ENCODE measurements at places on chromosomes 4 and X. TPM values are rescaled to one million over a fixed set of nuclear protein-coding genes. Genes with fewer than 3 reads are reported as not detected.

- DNase-seq, result no peak
These were observed 362.5 kb upstream of the TRAM1L1 start for GRCh38 chr4:117447925-117448324.

DNA sequence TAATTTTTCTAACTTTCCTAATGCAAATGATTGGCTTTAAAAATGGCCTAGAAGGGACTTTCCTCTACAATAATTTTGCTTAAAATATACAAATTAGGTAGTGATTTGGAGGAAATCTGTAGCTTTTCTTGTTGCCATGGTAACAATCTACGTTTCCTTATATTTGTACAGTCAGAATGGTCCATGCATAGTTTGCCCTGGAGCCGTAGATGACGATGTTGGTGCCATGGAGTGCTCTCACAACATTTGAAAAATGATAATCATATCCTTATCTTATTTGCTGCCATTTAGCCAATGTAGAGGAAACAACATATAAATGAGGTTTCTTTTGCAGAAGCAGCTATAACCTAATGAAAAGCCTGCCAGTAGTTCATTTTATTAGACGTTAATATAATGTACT, 89.0 kb upstream of the NMU start:
- no peak for DNase-seq

Gene MAGEC3
- total RNA-seq, result not detected

- DNase-seq, result no peak
These were observed 23.7 kb downstream of the AMOT start for GRCh38 chrX:112816908-112817307.

- DNase-seq, result no peak
These were observed 15.3 kb upstream of the BEND4 start for GRCh38 chr4:42167709-42168108.

DNA sequence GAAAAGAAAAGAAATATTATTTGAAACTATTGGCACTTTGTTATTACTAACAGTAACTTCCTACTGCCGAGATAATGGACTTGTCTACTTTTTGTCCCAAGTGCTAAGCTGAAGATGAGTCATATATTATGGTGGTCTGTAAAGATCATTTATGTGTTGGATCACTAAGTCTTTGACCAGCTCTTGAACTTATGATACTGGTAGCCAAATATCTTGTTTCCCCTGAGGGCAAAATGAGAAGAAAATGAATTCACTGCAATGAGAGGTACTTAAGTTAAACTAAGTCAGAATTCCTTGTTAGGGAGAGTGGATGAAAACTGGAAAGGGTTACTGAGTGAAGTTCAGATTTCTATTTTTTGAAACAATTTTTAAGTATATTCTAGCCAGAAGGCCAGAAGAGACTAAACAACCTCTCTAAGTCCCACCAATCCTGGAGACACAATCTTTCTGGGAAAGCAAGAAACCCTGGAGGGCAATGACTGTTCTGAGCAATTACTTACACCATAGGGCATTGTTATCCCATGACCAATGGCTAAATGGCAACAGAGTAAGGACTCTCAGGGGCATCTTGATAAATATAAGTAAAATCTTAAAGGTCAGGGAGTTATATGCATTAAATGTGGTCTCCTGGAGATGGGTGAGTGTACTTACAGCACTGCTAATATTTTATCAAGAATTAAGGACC, 287.7 kb downstream of the STIM2 start:
- no peak for DNase-seq

Gene TBC1D8B
- total RNA-seq, result 13.8 TPM

Gene FREM3
- not detected for total RNA-seq

DNA sequence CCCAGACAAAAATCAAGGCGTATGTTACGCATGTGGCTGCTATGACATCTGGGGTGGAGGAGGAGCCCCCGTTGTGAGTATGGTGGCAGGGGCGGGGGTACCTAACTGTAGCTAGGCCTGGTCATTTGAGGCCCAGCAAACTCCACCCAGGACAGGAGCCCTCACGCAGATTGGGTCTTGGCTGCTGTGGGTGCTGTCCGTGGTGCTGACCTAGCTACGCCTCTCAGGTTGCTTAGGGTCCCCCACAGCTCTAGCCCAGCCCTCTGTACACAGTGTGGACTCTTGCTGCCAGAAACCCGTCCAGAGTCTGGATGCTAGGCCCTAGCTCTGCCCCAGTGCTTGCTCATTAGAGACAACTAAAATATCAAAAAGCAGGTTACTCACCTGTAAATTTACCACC, 146.7 kb upstream of the PSAPL1 start:
- peak; percentile 21 for DNase-seq

Gene RASSF6
- not detected for total RNA-seq

Gene ARX
- total RNA-seq, result not detected

GRCh38 chr4:17875402-17876070, 64.8 kb downstream of the NCAPG start:
- DNase-seq, result no peak

Gene STARD8
- 0.97 TPM for total RNA-seq

DNA sequence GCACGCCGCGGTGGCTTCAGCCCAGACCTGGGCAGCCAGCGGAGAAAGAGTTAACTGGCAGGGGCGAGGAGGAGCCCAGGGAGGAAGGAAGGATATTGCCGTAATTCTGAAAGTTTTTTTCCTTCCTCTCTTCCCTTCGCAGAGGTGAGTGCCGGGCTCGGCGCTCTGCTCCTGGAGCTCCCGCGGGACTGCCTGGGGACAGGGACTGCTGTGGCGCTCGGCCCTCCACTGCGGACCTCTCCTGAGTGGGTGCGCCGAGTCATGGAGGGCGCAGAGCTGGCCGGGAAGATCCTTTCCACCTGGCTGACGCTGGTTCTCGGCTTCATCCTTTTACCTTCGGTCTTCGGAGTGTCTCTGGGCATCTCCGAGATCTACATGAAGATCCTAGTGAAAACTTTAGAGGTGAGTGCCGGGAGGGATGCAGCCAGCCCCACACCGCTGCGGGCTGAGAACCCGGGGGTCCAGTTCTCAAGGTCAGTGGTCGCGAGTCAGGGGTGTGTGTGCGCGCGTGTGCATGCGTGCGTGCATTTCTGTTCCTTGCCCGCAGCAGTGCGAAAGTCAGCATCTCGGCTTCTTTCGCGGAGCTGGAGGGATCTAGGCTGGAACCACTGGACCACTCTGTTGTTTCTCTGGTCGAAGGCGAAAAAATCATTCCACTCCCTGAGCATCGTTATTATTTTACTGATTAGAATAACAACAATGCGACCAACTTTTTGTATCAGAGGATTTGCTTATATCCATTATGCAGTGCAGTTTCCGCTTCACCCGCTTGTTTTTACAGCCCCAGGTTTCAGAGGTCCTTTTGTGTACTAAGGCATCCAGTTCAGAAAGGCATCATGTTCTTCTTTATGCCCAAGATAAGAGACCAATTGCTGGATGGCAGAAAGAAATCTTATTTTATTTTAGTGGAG, 709 bp downstream of the GPAT3 start:
- peak; percentile 14 for DNase-seq

DNA sequence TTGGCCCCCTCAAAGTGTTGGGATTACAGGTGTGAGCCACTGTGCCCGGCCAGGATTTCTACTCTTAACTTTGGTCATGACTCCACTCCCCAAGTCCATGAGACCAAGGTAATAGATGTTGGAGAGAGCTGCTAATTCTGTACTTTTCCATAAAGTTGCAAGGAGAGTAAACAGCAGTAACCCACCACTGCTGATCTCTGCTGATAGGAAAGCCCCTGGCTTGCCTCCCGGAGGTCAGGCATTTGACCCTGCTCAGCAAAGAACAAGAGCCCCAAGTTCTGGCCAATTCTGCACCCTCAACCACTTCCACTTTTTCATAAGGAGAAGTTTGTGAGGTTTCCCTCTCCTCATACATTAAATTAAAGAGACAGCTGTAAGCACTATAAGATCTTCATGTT, 143.0 kb downstream of the RASL11B start:
- peak; percentile 69 for DNase-seq

Gene ODAPH
- not detected for total RNA-seq

GRCh38 chrX:16212436-16212835, 45.2 kb downstream of the MAGEB17 start:
- peak; percentile 31 for DNase-seq

GRCh38 chrX:124504111-124504983, 158.0 kb downstream of the SH2D1A start:
- no peak for DNase-seq

DNA sequence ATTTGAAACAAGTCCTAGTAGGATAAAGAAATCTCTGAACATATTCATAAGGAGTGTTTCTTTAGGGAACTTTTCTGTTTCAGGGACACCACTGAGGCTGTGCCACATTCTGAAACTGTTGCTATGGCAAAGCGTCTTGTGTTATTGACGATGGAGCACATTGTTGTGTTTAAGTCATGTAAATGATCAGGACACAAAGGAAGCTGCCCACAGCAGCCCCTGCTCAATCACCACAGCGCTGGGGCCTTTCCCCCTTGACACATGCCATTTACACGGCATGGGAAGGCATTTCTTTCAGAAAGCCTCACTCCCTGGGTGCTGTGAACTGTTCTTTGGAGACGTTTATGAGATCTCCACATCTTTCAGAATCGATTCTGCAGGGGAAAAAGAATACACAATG, 39.8 kb upstream of the MID1 start:
- no peak for DNase-seq

Gene SORCS2
- under 0.01 TPM for total RNA-seq

DNA sequence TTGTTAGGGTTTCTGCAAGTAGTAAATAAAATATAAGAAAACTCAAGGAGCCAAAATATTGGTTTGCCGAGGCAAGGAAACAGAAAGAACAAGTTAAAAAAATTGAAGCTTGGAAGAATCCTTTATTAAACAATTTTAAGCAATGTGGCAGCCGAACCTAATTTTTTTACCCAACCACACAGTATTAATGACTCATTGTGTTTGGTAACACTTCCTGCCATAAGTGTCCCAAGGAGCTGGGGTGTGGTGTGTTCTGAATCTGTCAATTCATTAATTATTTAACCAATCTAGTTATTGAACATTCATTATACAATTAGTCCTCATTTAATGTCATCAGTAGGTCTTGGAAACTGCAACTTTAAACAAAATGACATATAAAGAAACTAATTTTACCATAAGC, 19.3 kb upstream of the CPE start:
- peak; percentile 38 for DNase-seq

- peak; percentile 7 for DNase-seq
These were observed 11.9 kb downstream of the HUWE1 start for GRCh38 chrX:53674581-53674980.

GRCh38 chrX:10011261-10011931, 44.2 kb downstream of the CLDN34 start:
- no peak for DNase-seq

GRCh38 chr4:120622601-120623000, 299.9 kb downstream of the PRDM5 start:
- no peak for DNase-seq

GRCh38 chr4:185708348-185708747, 103.6 kb downstream of the SORBS2 start:
- peak; percentile 21 for DNase-seq

GRCh38 chrX:9859711-9860555, 73.7 kb downstream of the SHROOM2 start:
- peak; percentile 62 for DNase-seq

DNA sequence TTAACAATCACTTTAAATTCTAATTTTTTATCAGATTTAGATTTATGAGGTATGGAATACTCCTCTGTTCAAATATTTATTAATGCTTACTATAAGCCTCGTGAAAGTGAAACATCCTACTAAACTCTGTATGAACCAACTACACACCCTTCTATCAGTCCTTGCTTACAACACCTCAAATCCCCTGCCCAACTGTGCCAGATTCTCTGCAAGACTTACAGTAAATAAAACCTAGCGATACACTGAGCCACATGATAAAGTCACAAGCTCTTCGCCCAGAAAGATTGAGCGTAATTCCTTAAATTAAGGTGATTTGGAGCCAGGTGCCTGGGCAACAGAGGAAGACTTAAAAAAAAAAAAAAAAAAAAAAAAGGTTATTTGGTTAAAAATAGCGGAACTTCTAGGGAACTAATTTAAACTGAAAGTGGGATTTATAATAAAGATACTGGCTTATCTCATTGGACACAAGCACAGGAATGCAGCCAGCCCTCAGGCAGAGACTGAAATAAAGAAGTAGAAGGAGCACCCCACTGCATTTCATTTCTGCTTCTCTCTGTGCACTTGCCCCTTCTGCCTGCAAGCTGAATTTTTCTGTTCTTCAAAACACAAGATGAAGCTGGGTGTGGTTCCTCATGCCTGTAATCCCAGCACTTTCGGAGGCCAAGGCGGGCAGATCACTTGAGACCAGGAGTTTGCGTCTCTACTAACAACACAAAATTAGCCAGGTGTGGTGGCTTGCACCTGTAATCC, 17.5 kb upstream of the C4orf36 start:
- peak; percentile 55 for DNase-seq

GRCh38 chr4:137514406-137515111, 17.7 kb downstream of the PCDH18 start:
- peak; percentile 22 for DNase-seq

Gene CXCL5
- total RNA-seq, result 0.32 TPM

Gene GLRA2
- total RNA-seq, result not detected

Gene MCF2
- total RNA-seq, result under 0.01 TPM

- DNase-seq, result peak; percentile 72
These were observed 6.4 kb upstream of the ZNF674 start for GRCh38 chrX:46551494-46552128.

GRCh38 chr4:185904381-185904780, 92.4 kb upstream of the SORBS2 start:
- DNase-seq, result no peak

Gene SSX4B
- total RNA-seq, result not detected

- peak; percentile 18 for DNase-seq
These were observed 36.8 kb downstream of the RTL5 start for GRCh38 chrX:72094894-72095293.

DNA sequence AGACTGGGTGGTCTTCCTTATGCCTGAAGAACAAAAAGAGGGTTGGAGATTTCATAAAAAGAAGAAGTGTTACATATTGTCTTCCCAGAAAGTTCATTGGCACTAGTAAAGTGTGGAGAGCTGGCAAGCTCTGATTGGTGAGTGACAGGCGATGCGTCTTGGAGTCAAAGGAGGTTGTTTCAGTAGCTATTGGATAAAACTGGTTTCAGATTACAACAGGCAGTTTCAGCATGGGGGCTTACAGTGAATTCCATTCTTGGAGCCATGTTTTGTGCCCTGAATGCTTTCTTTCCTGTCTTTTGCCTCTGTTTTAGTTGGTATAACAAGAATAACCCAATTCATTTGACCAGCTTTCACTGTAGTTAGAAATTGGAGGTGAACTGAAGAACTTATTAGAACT, 750.5 kb downstream of the ADGRL3 start:
- DNase-seq, result no peak

Gene ARMCX2
- 76.4 TPM for total RNA-seq

Gene MAGEB10
- not detected for total RNA-seq

GRCh38 chr4:13534344-13535063, 9.8 kb downstream of the NKX3-2 start:
- DNase-seq, result no peak

Gene PLK4
- total RNA-seq, result 11.7 TPM
